ENCODE measurements at places on chromosomes 2 and 18.

DNA sequence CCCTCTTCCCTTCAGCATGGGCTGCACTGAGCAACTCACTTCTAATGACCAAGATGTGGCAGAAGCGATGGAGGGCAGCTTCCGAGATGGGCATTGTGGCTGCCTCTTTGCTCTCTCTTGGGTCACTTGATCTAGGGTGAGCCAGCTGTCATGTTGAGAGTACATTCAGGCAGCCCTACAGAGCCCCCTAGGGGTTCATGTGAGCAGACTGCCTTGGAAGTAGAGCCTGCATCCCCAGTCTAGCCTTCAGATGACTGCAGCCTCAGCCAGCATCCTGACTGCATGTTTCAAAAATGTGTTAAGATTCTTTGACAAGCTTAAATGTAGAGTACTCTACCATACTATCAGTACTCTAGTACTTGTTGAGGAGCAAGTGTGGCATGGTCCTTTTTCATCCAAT, 143.9 kb downstream of the NCK2 start:
- DNase-seq = no peak

DNA sequence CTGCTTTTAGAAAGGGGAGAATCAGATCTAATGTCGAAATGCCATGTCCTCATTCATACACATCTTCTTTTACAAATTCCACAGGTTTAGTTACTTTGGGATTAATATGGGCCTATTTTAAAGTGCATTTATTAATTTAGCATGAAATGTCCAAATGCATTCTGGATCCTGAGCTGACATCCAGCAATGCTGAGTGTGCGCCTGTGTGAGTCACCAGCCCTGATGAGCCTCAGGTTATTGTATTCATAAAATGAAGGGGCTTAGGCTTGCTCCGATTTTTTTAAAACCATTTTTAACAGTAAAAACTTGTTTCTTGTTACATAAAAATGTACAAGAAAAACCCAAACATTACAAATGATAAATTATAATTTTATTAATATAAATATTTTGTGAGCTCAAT, 94.1 kb downstream of the SH3YL1 start:
- no peak for DNase-seq

DNA sequence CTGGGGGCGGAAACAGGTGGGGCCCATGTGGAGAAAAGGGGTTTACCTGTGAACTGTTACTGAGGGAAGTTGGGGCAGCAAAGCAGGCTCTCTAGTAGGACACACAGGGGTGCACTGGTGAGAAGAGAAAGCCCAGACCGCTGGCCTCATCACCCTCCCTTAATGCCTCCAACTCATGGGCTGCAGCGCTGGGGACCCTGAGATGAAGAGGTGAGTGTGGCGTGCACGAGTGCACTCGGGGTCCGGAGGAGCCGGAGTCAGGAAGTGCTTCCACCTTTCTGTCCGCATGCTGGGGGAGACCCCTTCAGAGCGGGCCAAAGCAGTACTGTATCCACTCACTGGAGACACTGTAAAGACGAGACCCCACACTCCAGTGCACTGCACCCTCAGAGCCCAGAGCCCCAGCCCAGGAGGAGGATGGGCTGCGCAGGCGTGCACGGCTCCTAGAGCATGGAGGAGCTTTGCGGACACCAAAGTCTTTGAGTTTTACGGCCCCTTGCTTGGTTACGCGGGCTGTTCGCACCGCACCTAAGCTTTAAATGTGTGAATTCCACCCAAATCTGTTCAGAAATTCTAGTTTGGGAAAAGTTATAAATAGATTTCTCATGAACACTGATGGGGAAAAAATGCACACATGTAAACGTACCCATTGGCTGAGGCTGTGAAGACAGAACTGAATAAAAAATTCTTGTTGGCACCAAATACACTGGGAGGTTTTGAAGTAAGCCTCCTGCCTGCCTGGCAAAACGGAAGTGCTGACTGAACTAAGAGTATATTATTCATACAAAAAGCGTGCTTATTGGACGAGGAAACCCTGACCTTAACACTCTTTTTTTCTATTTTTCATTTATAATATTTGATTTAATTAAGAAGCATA, 45.4 kb upstream of the PPP4R1 start:
- DNase-seq = no peak

GRCh38 chr2:99660616-99661406, 171.0 kb upstream of the REV1 start:
- no peak for DNase-seq

DNA sequence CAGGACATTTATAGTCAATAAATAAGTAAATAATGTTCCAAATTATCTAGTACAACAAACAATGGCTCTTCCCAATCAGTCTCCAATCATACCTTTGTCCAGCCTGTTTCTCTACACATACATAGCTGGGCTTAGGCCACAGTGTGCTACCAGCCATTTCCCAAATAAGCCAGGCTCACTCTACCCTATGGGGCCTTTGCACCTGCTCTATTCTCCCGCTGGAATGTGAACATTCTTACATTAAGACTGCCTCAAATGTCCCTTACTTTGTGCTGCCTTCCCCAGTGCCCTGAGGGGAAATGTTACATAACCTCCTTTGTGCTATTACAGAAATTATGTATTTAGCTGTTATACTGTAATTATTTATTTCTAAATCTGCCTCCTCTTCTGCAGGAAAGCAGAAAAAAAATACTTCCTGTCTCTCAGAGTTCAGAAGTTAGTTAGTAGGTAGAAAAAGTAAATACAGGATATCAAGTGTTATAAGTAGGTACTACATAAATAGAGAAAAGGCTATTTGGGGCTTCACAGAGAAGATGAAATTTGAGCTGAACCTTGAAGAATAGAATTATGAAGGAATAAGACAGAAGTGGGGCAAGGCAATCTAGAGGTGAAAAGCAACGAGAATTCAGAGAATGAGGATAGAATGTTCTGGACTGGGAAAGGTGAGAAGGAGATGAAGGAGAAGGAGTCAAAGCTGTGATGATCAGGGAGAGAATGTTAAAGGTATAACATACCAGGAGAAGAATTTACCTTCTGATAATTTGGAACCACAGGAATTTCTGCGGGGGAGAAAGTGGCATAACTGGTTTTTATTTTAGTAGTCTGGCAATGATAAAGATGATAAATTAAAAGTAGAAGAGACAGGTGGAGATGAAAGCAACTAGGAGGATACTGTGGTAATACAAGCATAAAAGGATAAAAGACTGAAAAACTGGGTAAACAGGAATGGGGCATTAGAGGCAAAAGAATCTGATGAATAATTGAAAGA, 37.0 kb downstream of the ROCK1 start:
- no peak for DNase-seq
